ENCODE measurements at places on chromosomes 5 and 9. TPM values are rescaled to one million over a fixed set of nuclear protein-coding genes. Genes with fewer than 3 reads are reported as not detected.

DNA sequence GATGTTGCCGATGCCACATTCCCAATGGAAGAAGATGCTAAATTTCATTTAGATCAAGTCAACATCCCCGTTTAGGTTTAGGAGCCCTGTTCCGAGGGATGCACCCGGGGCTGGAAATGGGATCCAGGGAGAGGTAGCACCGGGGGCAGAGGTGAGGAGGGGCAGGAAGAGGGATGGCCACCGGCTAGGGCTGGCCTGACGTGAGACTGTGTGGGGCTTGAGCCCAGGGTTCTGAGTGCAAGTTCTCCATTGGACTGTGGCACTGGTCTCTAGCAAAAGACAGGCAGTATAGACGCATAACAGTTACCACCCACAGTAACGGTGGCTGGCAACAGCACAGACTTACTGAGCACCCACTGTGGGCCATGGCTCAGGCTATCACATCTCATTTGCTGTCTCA lies 209.0 kb upstream of the MVB12B start:
- H3K4me3 ChIP-seq = no peak overlapping the region
- H3K27me3 ChIP-seq = no peaks in the 10 kb centered on the region
- no peak for DNase-seq
- H3K36me3 ChIP-seq = no peaks in the 10 kb centered on the region
- no peaks in the 10 kb centered on the region for H3K4me1 ChIP-seq

GRCh38 chr5:52597625-52598024 lies 190.1 kb upstream of the ITGA1 start:
- DNase-seq = no peak
- no peak overlapping the region for H3K4me3 ChIP-seq
- H3K27me3 ChIP-seq = no peaks in the 10 kb centered on the region
- no peaks in the 10 kb centered on the region for H3K4me1 ChIP-seq

- no peak overlapping the region for H3K27ac ChIP-seq
- H3K27me3 ChIP-seq = no peaks in the 10 kb centered on the region
- H3K4me1 ChIP-seq = no peaks in the 10 kb centered on the region
- peak; percentile 29 for DNase-seq
Measured at GRCh38 chr5:79109527-79110492, 1.8 kb upstream of the BHMT start.

DNA sequence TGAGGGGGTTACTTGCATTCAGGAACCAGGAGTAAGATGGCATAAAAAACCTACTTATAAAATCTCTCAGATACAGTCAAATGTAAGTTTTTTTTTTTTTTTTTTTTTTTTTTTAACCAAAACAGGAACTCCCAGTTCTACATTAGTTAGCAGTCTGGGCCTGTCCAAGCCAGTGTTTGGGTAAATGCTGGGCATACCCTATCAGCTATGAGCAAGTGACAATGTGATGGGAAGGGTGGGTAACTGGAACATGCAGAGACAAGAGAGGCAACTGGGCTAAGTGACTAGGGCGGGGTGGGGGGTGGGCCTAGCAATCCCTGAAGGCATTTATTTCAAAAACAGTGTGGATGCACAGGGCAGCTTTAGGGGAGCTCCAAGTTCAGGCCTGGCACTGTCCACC lies 2.3 kb downstream of the NMRK1 start:
- no peak overlapping the region for H3K4me3 ChIP-seq
- H3K36me3 ChIP-seq = no peaks in the 10 kb centered on the region
- H3K4me1 ChIP-seq = peaks cover 28% of the 10 kb centered on the region
- peak overlapping the region; percentile 92 for H3K27ac ChIP-seq
- no peak for DNase-seq
- H3K27me3 ChIP-seq = no peaks in the 10 kb centered on the region

DNA sequence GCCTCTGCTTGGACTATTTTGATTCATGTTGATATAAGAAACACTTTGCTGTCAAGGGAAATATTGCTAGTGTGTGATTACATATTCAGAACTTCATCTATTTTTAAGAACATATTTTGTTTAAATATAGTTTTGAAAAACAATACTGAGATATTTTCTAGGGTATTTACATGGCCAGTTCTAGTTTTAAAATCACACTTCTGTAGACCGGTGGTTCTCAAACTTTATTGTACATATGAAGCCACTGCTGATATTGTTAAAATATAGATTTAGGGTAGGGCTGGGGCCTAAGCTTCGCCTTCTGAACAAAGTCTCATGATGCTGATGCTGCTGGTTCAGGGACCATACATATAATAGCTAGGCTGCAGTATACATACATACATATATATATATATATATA lies 1000.0 kb downstream of the PTPRD start:
- DNase-seq = no peak
- H3K4me1 ChIP-seq = no peaks in the 10 kb centered on the region
- H3K27ac ChIP-seq = no peak overlapping the region
- no peak overlapping the region for H3K4me3 ChIP-seq
- no peaks in the 10 kb centered on the region for H3K36me3 ChIP-seq
- no peaks in the 10 kb centered on the region for H3K27me3 ChIP-seq

DNA sequence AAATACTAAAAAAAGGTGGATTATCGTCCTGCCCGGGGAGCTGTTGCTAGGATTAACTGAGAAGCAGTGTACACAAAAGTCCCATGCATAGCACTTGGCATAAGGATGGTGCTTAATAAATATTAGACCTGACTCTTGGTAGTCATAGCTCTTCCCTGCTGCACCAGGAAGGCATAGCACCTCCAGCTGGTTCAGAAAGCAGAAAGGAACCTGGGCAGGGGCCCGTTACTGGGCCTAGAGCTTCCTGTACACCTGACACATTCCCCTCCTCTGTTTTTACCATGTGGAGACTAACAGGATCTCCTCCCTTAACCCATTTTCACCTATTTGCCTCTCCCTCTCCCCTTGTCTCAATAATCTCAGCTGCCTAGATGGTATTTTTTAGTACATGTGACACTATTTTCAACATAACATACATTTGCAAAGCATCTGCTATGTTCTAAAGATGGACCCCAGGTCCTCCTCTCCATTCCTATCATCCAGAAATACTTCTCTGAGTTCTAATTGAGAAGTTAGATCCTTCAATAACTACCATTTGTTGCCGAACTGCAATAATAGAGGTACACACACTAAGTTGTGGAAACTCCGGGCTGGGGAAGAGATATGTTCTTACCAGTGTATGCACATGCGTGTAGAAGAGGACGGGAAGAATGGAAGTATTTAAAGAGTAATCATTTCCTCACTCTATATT lies 3.2 kb upstream of the ANP32B start:
- peaks cover 26% of the 10 kb centered on the region for H3K4me1 ChIP-seq
- peak overlapping the region; percentile 38 for H3K27ac ChIP-seq
- H3K36me3 ChIP-seq = no peaks in the 10 kb centered on the region
- H3K27me3 ChIP-seq = no peaks in the 10 kb centered on the region

DNA sequence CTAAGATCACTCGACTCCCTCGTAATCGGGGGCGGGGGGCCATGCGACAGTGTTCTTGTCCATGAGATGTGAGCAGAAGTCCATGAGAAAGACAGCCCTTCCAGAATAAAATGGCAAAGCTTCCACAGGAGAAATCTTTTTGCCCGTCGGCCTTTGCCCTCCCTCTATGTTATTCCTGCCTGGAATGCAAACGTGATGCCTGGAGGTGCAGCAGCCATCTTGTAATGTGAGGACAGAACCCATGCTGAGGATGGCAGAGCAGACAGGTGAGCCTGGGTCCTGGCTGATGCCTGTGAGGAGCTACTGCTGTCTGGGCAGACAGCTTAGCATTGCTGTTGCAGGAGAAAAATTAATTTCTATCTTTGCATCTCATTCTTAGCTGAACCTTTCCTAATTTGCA lies 17.2 kb downstream of the MED10 start:
- no peaks in the 10 kb centered on the region for H3K36me3 ChIP-seq
- no peak overlapping the region for H3K4me3 ChIP-seq
- H3K27me3 ChIP-seq = no peaks in the 10 kb centered on the region
- H3K27ac ChIP-seq = peak overlapping the region; percentile 59
- H3K4me1 ChIP-seq = peaks cover 4% of the 10 kb centered on the region

- no peaks in the 10 kb centered on the region for H3K36me3 ChIP-seq
- H3K4me1 ChIP-seq = peaks cover 2% of the 10 kb centered on the region
- DNase-seq = no peak
- H3K27ac ChIP-seq = no peak overlapping the region
Measured at GRCh38 chr5:87099968-87100367, 167.7 kb upstream of the RASA1 start.

DNA sequence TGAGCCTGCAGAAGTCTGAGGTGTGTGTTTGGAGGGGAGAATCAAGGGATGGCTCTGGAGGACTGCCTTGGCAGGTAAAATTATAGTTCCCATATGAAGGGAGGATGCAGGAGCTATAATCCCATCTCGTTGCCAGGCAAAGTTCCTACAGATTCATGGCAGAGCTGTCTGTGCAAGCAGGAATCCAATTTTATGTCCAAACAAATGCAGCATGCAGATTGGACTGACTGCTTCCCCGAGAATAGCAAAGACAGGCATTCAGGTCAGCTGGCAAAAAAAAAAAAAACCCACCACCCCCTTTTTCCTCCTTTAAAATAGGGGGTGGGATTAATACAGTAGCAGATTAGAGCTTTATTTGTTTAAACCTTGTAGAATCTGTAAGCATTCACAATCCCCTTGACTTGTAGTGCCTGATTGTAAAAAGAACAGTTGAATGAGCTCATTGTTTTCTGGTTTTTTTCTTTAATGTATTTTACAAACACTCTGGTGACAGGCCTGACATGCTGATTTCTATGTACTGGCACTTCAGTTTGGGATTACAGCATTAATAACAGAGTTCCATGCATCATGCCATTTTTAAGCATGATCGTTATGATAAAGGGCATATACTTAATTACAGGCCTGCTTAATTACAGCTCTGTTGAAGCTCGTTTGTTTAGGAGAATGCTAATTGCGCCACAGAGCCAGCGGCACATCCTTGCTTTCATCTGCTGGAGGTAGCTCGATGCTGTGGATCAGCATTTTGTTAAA lies 141.4 kb upstream of the LMX1B start:
- no peak overlapping the region for H3K27ac ChIP-seq
- DNase-seq = peak; percentile 13
- peak overlapping the region; percentile 6 for H3K4me3 ChIP-seq
- peaks cover 61% of the 10 kb centered on the region for H3K4me1 ChIP-seq

DNA sequence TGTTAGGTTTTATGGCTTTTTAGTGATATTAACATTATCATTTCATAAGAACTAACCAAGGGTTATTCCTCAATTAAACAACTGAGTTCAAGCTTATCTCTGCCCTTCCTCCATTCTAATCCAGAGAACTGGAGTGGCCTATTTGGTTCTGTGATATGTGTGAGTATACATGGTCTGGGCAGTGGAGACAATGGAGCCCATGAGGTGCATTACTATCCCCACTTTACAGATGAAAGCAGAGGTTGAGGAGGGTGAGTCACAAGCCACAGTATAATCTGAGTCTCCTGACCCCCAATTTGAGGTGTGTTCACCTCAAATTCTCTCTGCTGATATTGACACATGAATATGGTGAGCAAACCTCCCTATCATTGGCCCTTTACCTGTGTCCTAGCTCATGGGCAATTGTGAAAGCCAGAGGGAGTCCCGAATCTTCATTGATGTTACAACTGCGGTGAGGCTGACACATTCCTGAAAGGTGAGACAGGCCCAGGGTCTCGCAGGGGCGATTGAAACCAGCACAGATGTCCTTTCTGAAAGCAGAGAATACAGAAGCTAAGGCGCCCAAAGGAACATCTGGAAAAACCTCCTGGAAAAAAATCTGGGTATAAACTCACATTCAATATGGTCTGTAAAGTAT lies 217.2 kb downstream of the TARS1 start:
- no peaks in the 10 kb centered on the region for H3K36me3 ChIP-seq
- H3K27ac ChIP-seq = no peak overlapping the region
- H3K4me3 ChIP-seq = no peak overlapping the region
- no peaks in the 10 kb centered on the region for H3K27me3 ChIP-seq

DNA sequence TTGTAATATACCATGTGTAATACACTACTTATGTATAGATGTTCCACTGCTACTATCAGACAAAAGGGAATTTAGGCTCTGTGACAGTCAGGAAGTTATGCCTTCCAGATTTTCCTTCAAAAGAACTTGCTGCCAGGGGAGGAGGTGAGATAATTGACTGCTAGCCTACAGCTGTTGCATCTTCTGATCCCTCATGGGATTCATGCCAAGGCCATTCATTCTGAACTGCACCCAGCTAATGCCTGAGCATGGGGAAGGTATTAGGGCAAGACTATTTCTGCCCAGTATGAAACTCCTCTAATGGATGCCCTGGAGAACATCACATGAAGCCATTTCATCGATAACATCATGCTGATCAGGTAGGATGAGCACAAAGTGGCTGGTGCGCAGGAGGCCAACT lies 746.5 kb upstream of the ZNF608 start:
- H3K27ac ChIP-seq = no peak overlapping the region
- H3K27me3 ChIP-seq = no peaks in the 10 kb centered on the region
- DNase-seq = no peak

- no peak for DNase-seq
- H3K4me1 ChIP-seq = no peaks in the 10 kb centered on the region
- no peak overlapping the region for H3K27ac ChIP-seq
- H3K36me3 ChIP-seq = no peaks in the 10 kb centered on the region
- no peak overlapping the region for H3K4me3 ChIP-seq
Measured at GRCh38 chr9:29078063-29078666, 1504.9 kb upstream of the C9orf72 start.

ASPN gene
- total RNA-seq = not detected

NUTM2F gene
- not detected for total RNA-seq

FGD3 gene
- total RNA-seq = 193 TPM

COL23A1 gene
- total RNA-seq = 0.10 TPM

SERF1A gene
- total RNA-seq = 14.2 TPM

All from naive thymus-derived CD4-positive, alpha-beta T cell (primary cell).